Stimulated activated CD4-positive, alpha-beta T cell treated with anti-CD3 and anti-CD28 coated beads, Interleukin-12 subunit alpha, Interleukin-12 subunit beta, amount 100 ng/mL, for 24 hours (primary cell): ENCODE measurements at places on chromosomes 3 and 15.

- no peak for DNase-seq
These were observed 37.5 kb upstream of the STIMATE start for GRCh38 chr3:52934630-52935530.

DNA sequence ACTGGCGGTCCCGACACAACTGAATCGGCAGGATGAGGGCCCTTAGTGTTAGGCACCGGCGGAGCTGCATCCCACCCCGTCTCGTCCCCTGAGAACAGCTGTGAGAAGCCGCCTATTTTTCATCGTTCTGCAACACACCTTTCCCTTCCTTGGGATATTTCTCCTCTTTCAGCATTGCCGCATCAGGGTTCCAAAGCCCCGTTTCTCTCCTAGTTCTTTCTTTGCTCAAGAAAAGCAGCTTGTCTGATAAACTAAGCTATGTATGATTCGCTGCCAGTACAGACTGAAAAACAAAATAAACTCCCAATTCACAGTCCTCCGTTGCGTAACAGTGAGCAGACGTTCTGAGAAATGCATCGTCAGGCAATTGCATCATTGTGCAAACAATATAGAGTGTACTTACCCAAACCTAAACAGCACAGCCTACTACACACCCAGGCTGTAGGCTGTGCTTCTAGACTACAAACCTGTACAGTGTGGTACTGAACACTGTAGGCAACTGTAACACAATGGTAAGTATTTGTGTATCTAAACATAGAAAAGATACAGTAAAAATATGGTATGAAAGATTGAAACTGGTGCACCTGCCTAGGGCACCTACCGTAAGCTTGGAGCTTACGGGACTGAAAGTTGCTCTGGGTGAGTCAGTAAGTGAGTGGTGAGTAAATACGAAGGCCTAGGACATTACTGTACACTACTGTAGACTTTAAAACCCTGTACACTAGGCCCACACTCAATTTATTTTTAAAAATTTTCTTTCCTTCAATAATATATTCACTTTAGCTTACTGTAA lies 8.9 kb upstream of the ADAMTS17 start:
- no peak for DNase-seq

- DNase-seq: no peak
These were observed 29.3 kb downstream of the EPHA6 start for GRCh38 chr3:96843505-96844203.

DNA sequence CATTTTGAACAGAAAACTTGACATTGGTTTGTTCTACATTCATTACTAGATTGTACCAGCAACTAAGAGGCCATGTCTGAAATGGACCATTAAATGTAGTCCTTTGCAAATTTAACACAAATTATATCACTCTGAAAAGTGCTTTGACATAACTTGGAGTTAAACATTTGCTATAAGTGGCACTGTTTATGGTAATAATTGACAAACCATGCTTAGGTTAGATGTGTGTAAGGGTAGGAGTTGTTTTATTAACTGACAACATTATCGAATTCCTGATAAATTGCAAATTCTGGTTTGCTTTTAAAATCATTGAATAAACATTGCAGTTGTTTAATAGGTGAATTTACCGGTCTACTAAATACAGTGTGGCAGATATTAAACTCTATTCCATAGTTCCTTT lies 6.1 kb upstream of the TMEM207 start:
- DNase-seq: no peak

- no peak for DNase-seq
These were observed 48.2 kb upstream of the FNDC3B start for GRCh38 chr3:171991166-171991565.

- DNase-seq: no peak
These were observed 48.3 kb upstream of the ACP3 start for GRCh38 chr3:132268956-132269355.

GRCh38 chr15:38499651-38500050 lies 45.7 kb downstream of the FAM98B start:
- DNase-seq: no peak

GRCh38 chr3:120636795-120637401 lies 40.8 kb downstream of the NDUFB4 start:
- no peak for DNase-seq

DNA sequence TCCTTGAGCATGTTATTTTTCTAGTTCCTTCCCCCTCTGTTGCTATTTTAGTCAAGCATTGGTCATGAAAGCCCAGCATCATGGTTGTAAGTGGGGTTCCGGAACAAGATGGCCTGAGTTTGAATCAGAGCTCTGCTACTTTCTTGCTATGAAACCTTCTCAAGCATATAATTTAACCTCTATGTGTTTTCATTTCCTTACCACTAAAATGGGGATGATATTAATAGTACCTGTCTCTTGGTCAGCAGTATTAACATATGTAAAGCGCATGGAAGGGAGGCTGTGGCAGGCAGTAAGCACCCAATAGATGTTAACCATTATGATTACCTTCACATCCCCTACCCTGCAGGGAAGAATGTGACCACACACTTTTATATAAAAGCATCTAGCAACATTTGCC lies 14.3 kb upstream of the SPRED1 start:
- DNase-seq: no peak

DNA sequence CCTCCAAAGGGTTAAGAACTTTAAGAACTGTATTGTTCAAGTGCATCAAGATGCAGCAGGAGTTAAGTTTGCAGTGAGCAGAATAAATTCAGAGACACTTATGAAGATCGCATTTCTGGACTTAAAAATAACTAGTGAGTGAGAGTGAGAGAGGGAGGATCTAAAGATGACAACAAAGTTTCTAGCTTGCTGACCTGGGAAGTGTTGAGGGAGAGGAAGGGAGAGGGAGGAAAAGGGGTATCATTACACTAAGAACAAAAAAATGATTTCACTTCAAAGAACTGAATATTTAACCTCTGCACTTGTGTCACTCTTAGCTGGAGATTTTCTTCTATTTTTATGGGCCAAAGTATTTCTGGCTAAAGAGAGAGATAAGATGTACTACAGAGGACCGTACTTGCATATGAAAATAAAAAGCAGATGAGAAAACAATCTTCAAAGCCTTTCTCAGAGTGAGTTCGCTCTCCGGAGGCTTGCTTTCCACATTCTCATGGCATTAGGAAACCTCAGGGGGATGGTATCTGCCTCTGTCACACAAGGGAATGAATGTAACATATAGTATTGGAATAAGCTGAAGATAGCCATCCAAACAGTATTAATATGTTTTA lies 91.4 kb upstream of the TJP1 start:
- DNase-seq: no peak

GRCh38 chr15:66578286-66578875 lies 12.6 kb upstream of the LCTL start:
- no peak for DNase-seq

DNA sequence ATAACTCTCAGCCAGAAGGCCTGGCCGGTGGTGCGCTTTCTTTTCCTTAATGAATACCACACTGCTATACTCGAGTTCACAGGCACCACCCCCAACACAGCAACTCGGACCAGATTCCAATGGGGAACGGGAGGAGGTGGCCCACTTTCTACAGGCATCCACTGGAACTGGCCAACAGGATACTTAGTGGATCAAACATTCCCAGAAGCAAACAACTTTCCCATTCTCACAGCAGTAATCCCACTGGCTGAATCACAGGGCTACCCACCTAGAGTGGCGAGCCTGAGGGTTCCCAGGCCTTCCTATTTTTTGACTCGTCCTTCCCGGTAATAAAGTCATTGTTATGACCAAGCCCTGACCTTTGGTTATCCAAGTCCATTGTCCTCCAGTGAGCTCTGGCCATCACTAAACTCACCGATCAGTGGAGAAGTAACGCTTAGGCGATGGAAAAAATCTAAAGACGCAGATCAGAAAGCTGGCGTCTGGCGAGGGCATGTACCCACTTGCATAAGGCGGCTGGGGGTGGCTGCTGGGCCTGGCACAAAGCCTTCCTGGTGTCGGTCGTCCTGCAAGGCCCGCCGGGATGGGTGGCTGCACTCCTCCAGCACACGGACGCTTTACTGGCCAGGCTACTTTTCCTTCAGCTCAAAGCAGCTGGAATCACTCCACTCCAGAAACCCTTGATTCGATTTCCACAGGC lies 1.2 kb downstream of the EOGT start:
- no peak for DNase-seq

DNA sequence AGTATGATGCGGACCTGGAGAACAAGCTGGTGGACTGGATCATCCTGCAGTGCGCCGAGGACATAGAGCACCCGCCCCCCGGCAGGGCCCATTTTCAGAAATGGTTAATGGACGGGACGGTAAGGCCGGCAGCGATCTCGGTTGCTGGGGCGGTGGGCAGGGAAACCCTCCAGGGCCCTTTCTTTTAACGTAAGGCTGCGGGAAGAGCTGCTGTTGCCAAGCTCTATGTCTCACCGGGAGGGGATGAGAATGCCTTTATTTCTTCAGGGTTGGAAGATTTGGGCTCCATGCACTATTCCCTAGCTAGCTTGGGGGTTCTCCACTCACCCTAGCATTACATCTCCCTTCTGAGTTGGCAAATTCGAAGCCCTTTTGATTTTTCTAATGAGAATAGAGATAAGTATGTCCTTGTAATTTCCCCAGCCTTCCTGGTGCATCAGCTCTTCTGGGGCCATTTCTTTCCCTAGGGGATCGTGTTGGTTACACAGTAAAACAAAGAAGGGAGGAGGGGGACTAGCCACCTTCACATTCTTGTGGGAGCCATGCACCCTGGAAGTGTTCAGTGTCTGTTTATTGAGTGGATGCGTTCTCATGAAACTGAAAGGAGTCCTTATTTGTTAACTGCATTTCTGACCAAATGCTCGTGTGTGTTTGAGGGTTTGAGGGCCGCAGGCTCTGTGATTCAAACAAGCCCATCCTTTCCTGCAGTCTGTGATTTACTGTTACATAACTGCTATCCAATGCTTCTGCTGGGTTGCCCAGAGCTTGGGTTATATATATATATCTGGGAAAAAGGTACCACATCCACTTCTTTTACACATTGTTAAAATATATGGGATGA lies 982 bp downstream of the TAGLN3 start:
- DNase-seq: no peak

DNA sequence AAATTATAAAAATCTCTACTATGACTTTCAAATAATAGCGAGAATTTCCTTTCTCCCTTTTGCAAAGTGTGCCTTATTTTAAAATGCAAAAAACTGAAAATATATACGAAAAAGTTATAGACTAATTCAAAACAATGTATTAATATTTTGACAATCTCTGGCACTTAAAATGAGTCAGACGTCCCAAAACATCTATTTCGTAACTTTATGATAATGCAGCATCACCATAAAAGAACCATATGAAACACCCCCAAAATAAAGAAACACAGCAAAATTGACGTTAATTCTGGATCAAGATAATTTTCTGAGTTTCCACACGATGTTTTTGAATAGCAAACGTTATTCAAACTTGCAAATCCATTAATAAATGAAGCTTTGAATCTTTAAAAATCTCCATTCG lies 1.0 kb downstream of the COPS2 start:
- DNase-seq: no peak

GRCh38 chr3:72044231-72044855 lies 259.4 kb upstream of the PROK2 start:
- DNase-seq: no peak

DNA sequence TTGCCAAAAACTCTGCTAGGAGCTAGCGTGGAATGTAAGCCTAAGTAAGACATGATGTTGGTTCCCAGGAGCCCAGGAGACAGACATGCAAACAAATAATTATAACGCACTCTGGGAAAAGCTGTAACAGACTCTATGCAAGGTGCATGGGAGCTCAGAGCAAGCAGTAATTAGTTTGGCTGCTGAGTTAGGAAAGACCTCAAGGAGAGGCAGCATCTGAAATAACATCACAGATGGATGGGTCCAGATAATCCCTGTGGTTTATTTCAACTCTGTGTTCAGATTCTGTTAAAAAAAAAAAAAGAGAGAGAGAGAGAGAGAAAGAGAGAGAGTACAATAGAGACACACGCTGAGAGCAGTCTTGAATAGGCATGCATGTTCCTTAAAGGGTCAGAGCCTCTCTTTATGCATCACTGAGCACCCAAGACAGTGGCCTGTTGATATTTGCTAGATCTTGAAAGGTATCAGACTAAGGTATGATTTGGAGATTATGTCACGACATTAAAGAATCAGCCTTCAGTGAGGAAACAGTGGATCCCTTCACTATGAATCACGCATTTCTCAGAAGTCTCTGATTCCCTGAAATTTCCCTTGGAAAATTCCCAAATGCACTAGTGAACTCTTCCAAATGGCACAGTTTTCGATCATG lies 124.4 kb upstream of the LIPC start:
- DNase-seq: no peak

GRCh38 chr3:21105784-21106183 lies 645.2 kb downstream of the ZNF385D start:
- no peak for DNase-seq
